ENCODE measurements at places on chromosomes 5 and 9.

DNA sequence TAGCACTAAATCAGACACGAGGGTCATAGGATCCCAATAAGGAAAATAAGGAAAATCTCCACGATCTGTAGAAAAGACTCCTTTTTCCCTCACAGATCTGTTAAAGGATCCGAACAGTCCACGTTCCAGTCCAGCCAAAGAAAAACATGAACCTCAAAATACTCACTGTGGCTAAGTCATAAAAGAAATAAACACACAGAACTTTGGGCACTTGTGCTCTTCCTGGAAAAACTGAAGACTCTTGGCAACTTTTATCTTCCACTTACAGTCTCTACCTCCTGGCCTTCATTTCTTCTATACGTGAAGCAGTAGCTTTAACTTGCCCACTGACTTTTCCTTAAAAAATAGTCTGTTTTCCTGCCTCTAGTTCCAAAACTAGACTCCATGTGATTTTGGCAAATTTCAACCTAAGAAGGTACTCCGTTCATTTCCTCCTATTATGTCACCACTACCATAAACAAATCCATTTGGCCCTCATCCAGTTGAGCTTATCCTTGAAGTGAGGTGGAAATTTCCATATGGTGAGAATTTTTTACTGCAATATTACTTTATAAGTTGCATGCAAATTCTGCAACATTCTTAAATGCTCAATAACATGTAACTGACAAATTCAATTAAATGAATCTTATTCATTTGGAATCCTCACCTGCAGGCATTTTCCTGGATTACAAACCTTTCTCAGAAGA, 5.3 kb upstream of the LHFPL2 start:
- no peak for DNase-seq

DNA sequence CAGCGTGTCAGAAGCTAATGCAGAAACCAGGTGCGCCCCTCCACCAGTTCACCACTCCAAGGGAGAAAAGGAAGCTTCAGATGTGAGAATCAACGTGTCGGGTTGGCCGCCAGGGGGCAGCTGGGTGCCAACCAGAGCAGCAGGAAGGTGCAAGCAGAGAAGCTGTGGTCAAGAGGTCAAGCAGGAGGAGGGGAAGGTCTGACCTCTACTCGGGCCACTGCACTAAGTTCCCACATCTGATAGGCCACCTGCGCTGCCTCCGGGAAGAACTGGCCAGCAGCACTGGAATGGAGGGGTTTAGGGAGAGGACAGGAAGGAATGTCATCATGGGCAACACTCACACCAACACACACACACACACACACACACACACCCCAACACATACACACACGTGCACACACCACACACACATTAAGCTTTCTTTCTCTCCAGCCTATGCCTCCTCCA, 31.4 kb downstream of the ANXA6 start:
- DNase-seq, result no peak

DNA sequence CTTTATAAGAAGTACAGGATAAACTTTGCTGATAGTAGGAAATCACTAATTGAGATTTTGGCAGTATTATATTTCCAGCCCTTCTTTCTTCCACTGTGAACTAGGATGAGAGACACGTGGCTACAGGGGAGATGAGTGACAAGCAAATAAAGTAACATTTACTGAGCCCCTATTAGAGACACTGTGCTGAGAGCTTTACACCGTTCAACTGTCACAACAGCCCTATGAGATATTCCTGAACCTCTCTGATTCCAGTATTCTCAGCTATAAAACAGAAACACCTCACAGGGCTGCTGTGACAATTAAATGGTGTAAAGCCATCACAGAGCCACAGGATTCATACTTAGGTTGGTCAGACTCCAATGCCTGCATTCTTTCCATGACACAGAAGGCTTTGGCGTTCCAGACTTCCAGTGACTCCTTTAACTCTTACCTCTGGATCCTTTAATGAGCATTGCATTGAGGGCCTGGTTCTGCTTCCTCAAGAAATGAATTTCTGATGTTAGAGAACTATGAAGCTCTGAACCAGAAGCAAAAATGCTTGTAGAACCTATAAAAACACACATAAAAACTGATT, 169.0 kb downstream of the CDK5RAP2 start:
- DNase-seq, result no peak

GRCh38 chr9:131177898-131178297, 52.5 kb downstream of the NUP214 start:
- no peak for DNase-seq

DNA sequence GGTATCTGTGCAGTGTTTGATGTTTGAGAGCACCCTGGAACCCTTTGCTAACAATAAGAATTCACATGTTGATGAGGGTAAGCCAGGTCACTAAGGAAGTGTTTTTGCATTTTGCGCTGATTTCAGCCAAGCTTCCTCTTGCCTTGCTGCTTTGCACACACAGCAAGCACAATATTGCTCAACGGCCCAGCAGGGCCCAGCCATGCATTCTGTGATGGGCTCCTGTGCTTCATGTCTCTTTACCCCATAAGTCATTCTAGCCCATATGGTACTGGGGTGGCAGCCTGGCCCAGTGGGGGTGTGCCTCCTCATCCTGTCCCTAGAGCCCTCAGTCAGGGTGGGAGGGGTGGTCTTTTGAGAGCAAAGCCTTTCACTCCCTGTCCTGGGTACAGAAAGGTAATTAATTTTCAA, 481.3 kb downstream of the GADD45G start:
- DNase-seq, result no peak

DNA sequence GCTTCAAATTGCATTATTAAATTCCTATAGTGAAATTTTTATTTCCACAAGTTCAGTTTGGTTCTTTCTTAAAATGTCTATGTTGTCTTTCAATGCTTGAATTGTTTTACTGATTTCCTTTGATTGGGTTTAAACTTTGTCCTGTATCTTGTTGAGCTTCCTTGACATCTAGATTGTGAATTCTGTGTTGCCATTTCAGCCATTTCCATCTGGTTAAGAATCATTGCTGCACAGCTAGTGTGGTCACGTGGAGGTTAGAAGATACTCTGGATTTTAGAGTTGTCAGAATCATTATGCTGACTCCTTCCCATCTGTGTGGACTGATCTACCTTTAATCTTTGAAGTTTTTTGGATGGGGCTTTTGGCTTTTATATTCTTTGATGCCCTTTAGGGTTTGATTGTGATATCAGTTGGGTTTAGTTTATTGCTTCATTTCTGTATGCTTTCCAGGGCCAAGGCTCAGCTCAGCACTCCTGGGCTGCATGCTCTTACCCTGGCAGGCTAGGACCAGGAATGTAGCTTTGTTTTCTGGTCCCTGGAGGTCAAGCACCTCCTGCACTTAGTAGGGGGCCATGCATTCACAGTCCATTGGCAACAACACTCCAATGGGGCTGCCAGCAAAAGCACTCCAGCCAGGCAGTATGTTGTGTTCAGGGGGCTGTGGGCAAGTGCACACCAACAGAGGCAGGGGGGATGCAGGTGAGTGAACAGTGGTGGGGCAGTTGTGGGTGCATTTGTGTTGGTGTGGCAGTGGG, 141.4 kb downstream of the PRR16 start:
- DNase-seq, result no peak

DNA sequence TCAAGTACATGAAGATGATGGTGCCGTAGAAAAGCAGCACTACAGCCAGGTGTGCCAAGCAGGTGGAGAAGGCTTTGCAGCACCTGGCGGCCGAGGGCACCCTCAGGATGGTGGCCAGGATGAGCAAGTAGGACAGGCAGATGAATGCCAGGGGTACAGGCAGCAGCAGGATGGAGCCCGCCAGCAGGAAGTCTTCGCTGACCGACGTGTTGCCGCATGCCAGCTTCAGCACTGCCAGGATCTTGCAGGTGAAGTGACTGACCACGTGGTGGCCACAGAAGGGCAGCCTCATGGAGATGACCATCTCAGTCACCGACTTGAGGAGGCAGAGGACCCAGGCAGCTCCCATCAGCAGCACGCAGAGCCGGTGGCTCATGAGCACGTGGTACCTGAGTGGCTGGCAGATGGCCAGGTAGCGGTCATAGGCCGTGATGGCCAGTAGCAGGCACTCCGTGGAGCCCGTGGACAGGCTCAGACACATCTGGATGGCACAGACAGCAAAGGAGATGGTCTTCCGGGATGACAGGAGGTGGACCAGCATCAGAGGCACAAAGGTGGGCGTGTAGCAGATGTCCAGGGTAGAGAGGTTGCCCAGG, 482 bp downstream of the OR13J1 start:
- DNase-seq, result no peak

GRCh38 chr9:1591310-1591709, 423.8 kb upstream of the SMARCA2 start:
- no peak for DNase-seq

DNA sequence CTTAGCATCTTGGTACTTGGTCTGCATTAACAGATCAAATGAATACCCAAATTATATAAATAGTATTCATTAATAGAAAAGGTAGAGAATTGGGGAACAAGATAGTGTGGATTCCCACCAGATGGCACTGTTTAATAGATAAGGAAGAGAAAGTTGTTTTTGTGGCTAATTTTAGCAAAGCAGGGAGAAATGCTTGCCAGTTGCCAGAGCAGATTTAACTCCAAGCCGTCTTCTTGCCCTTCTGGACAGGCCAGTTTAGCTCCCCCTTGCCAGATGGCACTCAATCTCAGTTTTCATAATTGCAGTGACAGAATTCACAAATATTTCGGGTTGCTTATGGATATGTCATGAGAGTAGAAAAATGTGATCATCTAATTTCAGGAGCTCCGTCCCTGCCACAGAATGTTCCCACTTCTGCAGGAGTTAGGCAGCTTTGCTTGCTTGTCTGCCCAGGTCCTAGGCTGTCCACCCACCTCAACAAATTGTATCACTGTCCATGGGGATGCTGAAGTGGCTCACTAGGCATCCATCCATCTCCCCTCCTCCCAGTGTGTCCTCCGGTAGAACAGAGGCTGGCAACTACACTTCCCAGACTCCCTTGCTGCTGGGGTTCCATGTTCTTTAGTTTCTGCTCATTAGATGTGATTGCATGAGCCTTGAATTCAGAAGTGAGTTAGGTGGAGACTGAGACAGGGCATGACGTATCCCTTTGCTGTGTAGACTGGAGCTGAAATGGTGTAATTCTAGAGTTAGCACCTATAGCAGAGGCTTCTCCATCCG, 11.8 kb upstream of the HEXB start:
- DNase-seq, result no peak
